ENCODE measurements at places on chromosomes 1 and 21.

DNA sequence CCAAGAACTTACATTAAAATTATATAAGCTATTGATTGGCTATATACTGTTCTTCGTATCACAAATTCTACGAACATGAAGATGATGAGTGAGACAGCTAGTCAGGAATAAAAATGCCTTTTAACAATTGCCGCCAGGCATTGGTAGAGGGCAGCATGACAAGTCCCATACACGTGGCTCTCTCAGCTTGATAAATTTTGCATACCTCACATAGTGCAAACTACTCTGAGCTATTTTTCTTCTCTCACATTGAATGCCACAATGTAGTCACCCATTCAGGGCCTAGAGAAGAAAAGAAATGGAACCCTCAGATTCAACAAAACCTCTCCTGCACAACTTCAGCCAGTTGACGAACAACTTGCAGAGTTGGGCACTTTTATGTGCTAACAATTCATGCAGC lies 27.0 kb upstream of the FMO2 start:
- DNase-seq, result no peak

DNA sequence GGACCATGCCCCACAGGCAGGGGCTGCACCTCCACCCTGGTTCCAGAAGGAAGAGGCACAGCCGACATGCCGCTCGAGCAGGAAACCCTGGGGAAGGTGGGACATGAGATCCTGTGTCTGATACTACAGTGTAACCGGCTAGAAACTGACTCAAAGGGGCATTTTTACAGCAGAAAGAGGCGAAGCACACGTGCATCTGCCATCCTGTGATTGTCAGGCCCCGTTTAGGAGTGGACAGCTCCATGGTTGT lies 62.7 kb downstream of the SIK1 start:
- DNase-seq, result no peak

DNA sequence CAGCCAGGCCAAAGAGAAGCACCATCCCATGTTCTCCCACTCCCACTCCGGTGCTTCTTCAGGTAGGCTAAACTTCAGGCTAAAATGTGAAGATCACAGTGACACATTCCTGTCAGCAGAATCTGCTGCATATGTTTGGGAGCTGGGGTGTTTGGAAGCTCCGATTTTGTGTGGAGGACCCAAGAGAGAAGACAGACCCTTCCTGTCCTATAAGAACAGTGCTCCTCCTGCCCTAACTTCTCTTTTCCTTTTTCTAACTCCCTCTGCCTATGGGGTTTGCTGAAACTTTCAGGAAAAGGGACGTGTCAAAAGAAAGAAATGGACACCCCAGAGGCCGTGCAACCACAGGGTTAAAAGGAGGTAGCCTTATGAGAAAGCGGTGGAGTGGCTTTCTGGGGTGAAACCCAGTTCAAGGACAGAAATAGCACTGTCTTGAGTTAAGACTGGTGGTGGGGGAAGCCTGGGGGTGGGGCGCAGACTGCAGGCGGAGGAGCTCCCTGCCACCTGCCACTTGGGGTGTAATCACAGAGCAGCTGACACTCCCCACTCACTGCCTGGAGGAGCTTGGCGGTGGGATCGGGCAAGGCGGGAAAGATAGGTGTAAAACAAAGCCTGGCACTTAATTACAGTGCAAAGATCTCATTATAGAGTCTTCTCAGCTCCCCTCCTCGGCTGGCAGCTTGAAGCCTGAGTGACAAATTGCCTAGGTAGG lies 645 bp upstream of the TLR5 start:
- DNase-seq, result no peak

DNA sequence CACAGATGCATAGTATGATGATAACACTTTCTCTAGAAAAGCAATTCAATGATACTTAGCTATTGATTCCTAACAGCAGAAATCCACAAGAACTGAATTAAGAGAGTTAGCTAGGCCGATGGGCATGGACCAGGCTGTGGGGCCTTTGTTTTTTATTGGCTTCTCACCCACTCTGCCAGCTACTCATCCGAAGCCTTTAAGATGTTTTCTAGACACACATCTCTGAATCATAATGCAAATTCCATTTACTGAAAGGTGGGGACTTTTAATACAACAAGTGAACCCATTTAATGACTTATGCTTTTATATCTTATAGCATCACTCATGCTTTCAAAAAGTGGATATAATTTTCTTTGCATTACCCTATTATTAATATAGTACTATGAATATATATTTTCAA lies 170.2 kb downstream of the RUNX1 start:
- no peak for DNase-seq

DNA sequence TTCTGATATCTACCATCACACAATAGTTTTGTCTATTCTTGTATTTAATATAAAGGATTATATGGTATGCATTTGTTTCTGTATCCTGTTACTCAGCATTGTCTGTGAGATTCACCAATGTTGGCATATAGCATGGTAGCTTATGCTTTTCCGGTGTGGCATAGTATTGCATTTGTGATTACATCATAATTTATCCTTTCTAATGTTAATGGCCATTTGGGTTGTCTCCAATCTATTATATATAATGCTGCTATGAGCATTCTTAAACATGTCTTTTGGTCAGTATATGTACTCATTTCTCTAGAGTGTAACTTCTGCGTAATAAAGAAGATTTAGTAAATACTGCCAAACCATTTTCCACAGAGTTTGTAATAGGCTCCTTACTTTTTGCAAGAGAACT lies 40.9 kb upstream of the GFI1 start:
- DNase-seq, result no peak

DNA sequence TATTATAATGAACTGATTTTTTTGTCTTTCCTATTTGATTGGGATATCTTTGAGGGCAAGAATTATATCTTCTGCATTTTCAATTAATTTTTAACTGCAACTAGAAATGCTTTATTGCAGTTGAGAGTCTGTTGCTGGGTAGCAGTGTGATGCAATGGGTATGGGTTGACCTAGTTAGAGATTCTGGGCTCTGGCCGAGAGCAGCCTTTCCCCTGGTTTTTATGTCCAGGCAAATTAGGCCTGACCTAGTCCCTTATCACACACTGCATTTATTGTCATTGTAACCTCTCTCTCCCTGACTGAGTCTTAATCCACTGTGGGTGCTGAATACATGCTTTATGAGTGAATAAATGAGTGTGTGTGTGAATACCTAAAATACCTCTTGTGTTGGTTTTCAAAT lies 206.4 kb upstream of the PTGFR start:
- DNase-seq, result peak; percentile 12

DNA sequence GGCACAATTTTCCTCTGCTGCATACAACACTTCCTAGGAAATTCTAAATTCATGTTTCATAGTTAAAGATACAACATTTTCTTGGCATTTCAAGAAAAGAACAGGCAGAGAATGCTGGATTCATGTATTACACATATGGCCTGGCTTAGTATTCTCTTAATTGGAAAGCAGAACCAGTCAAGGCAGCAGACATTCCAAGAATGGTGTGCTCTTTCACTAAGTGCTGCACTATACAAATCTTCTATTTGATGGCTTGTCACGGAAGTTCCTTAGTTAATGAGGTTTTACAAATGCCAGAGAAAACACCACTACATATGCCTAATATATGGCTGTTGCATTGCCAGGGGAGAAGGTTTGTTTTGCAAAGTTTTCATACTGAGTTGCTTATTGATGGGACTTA lies 80.8 kb upstream of the DYNLT5 start:
- DNase-seq, result no peak

DNA sequence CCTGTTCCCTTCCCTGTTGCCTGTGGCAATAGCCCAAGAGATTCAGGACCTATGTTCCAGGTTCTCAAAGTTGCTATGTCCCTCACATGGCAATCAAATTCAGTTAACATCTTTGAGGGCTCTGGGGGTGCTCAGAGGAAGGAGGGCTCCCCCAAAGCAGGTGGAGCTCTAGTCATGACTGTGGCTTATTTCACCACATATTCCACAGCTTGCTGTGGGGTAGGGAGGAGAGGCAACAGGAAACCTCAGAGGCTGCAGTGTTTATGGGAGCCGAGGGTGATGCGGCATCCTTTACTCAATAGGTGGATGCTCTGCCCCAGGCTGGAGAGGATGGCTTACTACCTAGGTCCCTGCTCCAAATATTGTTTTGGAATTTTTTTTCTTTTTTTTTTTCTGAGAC lies 1.2 kb upstream of the MKNK1 start:
- DNase-seq, result no peak

GRCh38 chr1:47742890-47743760 lies 254.1 kb downstream of the TRABD2B start:
- DNase-seq, result no peak

DNA sequence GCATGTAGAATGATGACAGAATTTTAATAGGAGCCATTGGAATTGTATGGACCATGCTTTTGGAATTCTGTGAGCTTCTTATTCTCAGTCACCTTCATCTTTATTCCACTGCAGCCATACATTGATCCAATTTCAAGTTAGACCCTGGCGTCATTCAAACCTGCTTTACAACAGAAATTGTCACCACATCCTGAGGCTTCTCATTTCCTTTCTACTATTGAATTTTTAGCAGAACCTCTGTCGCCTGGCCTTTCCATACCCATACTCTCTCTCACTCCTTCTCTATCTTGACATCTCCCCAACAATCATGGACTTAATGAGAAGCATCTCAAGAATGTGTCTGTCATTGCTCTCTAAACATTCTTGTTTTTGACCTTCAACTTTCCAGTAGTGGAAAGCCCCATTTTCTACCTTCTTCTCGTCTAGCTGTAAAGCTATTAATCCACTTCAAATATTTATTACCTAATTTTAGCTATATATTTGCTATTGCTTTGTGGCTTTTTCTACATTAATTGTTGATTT lies 74.1 kb downstream of the CRB1 start:
- DNase-seq, result no peak

DNA sequence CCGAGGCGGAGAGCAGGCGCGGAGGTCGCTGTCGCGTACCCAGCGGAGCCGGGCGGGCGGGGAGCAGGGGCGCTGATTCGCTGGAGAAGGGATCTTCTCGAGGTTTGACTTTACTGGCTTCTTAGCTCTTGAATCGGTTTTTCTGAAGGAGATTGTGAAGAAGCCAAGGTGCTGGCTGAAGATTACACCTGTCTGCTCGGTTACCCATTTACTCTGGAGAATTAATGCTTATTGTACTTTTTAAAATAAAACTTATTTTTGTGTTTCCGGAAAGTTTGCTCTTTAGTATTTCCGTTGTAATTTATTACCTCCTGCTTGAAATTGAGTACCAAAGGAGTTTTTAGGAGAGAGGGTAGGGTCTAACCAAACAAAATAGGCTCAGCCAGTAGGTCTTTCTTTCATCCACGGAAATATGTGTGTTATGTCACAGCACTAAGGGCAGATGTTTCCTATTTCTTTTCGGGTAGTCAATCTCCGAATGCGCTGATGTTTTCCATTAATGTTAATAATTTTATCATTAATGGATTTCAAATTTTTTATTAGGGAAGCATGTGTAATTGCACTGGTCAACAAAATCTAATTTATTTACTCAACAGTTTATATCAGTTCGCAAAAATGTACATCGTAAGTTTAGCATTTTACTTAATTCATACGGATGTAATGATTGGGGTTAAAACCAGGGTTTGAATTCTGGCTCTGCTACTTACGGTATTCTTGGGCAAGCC lies 510 bp upstream of the GNG5 start:
- no peak for DNase-seq

Measured in HFFc6 (cell line).